Memory B cell (primary cell): ENCODE measurements at places on chromosomes 5 and 9.
A peak's percentile ranks its signal among the peaks of the same experiment; 100 is the strongest.

DNA sequence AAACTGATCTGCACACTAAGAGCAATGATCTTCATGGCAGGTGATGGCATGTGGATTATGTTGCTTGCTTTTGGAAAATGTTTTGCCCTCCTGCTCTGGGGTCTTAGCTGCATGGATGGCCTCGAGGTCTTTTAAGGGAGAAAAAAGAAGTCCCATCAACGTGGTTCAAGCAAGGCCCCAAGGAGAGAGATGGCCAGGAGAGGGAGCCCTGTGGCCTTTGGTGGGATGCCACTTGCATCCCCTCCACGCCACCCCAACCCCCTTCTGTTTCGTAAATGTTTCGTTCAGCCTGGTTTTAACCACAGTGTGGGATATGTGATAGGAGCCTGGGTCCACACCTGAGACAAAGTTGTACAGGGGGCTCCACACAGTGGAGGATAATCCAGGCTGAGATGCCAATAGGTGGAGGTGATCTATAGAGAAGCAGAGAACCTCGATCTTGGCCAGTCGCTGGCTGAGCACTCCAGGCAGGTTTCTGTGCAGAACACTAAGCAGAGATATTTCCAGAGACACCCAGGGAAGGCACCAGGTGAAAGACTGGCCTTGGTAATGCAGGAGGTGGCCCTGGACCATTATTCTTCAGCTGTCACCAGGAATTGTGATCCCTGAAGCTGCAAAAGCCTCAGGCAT, 25.8 kb upstream of the FRRS1L start:
- no peak for DNase-seq

- DNase-seq, result no peak
Measured at GRCh38 chr5:10527281-10527950, 36.5 kb upstream of the ANKRD33B start.

- DNase-seq, result no peak
Measured at GRCh38 chr9:21585756-21586752, 103.9 kb upstream of the IFNE start.

DNA sequence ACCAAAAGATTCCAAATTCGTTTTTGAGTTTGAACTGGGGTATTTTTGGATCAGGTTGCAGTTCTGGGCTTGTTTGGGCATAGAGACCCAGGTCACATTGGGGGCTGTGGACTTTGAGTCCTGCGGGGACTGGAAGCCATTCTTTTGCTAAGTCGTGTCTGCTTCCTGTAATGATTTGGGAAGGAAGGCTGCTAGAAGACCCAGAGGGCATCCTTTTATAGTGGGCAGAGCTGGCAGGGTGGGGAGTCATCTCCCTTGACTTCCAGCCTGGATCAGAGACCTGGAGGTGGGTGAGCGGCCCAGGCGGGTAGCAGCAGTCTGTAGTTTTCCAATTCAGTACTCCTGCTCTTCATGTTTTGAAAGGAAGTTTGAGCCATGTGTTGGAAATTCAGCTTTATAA, 11.3 kb downstream of the ZNF618 start:
- DNase-seq, result no peak

GRCh38 chr9:125963932-125964331, 216.8 kb downstream of the PBX3 start:
- DNase-seq, result no peak

DNA sequence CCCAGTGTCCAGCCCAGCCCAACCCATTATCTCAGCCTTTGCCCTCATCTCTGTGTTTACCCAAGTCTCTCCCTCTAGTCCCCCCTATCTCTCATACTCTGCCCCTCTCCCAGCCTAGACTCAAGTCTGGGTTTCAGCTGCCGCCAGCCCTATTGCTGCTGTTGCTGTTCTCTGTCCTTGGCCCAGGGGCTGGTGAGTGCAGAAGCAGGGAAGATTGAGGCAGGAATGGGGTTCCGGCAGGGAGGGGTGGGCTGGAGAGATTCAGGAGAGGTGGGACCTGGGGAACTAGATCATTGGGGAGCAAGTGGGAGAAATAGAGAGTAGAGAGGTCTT, 702 bp downstream of the TMEM8B start:
- no peak for DNase-seq

DNA sequence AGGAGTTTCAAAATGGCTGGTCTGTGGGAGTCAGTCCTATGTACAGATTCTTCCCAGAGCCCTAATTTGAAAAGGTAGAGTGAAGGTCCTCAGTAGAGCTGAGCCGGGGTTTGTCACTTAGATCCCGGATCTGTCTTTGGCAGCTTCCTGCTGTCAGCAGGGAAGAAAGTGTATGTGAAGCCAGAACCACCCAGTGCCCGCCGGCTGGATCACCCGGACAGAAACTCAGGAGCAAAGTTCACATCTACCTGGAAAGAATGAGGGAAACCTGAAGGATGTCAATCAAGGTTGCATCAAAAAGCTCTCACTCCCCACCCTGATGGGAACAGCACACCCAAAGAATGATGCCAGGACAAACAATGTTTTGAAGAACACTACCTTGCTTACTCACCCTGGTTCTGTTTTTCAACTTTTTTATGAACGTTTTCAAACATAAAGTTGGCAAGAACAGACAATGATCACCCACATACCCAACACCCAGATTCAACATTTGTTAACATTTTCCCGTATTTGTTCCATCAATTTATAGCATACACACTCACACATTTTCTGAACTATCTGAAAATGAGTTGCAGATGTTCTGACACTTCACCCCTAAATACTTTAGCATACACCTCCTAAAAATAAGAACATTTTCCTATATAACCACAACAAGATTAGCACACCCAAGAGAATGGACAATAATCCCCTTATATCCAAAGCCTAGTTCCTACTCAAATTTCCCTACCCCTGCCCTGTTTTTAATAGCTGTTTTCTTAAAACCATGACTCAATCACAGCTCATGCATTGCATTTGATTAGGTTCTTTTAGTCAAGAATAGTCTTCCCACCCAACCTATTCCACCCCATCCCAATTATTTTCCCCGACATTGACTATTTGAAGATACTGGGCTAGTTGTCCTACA, 133.9 kb downstream of the LHFPL2 start:
- DNase-seq, result no peak

- DNase-seq, result no peak
Measured at GRCh38 chr5:132322266-132322665, 28.1 kb downstream of the SLC22A4 start.

DNA sequence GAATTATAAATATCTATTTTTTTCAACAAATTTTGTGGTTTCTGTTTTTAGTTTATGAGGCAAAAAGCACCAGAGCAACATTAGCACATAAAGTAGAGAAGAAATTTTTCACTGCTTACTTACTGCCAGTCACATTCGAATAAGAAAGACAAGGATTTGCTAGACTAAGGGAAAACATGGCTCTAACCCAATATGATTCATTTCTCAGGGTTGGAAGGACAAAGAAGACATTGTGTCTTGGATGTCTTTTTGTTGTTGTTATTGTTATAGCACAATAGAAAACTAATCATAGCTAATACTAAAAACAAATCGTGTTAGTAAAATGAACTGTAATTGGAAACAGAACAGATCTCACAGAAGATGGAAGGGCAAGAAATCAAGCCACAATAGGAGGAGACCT, 90.9 kb upstream of the SLCO6A1 start:
- no peak for DNase-seq

- DNase-seq, result no peak
Measured at GRCh38 chr9:91102269-91102668, 259.4 kb downstream of the AUH start.

GRCh38 chr9:128002959-128003358, 22.2 kb upstream of the EEIG1 start:
- DNase-seq, result no peak

- DNase-seq, result no peak
Measured at GRCh38 chr5:15420201-15420600, 79.8 kb upstream of the FBXL7 start.

GRCh38 chr5:42483472-42484154, 60.4 kb downstream of the GHR start:
- DNase-seq, result no peak

DNA sequence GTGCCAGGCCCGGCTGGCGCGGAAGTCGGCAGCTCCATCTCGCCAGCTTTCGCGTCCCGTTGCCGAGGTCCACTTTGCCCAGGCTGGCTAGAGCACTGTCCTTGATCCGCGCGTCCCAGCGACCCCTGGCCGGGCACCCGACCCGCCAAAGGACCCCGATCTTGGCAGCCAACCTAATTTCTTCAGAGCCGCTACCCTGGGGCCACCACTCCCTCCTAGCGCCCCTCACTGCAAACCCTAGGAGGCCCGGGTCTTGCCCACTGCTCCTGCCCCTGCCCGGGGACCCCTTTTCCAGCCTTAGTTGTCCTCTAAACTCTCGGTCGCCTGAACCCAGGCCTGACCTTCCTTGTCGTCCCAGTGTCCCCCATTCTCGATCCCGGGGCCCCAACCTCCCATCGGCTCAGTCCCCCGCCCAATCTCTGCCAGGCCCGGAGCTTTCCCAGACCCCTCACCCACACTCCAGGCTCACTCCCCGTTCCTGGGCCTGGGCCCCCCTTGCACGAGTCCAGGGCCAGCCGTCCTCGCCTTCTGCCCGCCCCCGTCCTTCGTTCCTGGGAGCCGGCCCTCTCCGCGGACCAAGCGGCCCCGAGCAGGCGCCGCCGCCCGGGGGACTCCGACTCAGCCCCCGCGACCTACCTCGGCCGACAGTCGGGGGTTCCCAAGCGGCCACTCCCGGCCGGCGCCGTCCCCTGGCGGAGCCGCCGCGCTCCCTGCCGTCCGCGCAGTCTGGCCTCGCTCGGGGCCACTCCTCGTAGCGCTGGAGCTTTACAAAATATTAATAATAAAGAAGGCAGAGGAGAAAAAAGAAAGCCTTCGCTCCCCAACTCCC, 701 bp upstream of the LMX1B start:
- DNase-seq, result no peak

DNA sequence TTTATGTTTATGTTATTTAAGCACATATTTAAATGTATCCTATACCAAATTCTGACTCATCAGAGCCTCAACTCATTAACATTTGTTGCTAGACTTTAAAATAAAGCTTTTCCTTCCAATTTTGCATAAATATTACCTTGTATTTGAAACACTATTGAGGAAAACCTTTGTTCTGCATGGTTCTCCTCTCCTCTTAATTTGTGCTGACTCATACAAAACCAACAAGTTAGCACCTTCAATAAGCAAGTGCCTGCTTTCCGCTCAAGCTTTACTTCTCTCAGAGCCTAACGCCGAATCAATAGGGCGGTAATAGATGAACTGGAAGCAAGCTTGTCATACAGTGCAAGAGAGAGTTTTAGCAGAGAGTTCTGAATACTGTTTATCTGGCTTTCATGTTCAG, 7.9 kb downstream of the AMACR start:
- no peak for DNase-seq

DNA sequence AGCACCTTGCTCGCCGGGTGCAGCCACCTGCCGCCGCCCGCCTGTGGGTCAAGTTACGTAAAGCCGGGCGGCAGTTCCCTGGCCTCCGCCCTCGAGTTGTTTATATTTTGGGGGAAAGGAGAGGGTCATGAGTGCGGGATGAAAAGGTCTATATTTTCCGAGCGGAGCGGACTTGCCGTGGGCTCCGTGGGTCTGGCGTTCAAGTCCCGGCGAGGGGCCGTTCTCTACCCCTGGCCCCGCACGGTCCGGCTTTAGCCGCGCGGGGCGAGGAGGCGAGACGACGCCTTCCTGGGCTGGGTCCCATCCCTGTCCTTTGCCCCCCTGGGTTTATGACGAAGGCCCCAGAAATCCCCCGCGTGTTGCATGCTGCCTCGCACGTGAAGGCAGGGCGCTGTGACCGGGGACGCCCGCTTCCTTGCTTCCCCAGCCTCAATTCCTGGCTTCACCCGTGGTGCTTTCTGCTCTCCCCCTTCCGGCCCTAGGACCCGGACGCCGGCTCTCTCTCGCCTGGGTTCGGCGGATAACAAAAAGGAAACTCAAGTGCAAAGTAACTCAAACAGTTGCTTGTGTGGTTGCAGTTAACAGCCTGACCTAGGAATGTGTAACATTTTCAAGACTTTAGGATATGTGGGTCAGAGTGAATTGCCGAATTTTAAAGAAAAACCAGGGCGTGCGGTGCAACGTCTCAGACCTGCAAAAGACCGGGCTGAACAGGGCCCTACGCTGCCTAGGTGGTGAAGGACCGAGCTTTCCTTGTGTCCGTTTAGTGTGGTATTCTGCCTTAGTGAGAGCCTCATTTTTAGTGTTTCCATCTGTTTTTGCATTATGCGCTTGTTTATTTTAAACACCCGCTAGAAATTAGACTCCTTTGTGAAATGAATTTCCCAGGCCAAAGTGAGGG, 810 bp downstream of the VPS13A start:
- peak; percentile 51 for DNase-seq

DNA sequence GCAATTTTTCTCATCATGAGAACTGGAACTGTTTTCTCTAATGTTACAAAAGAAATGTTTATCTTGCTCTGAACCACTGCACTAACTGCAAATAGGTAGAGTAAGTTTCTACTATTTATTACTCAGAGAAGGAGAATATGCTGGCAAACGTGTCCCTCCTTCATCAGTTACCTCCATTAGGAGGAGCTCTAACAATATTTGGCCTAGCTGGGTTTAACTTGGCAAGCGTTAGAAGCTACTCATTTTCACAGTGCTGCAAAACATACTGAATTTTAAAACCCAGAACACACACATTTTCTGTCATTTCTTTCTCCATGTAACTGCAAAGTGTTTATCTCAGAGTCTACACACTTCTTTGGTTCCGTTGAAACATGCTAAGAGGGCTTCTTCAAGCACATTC, 101.0 kb upstream of the GABRG2 start:
- DNase-seq, result no peak

GRCh38 chr5:72892846-72893245, 63.0 kb upstream of the FCHO2 start:
- DNase-seq, result no peak

GRCh38 chr9:32524892-32525708, 896 bp downstream of the RIGI start:
- DNase-seq, result no peak

GRCh38 chr5:142521706-142522105, 164.2 kb downstream of the FGF1 start:
- no peak for DNase-seq

DNA sequence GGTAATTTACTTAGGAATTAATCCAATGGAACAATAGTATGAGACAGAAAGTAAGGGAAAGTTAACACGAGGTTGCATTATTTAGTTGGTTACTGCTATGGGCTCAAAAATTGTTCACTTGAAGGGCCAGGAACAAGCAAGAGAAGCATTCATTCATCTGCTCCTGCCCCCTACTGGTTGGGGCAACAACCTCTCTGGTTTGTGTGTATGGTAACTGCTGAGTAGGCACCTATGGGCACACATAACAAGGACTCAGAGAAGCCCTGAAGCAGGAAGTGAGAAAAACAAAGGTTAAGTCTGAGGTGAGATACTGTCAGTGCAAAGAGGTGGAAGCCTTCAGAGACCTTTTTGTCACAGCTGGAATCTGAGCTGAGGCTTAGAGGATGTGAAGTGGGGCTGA, 34.4 kb upstream of the RANBP6 start:
- DNase-seq, result no peak

DNA sequence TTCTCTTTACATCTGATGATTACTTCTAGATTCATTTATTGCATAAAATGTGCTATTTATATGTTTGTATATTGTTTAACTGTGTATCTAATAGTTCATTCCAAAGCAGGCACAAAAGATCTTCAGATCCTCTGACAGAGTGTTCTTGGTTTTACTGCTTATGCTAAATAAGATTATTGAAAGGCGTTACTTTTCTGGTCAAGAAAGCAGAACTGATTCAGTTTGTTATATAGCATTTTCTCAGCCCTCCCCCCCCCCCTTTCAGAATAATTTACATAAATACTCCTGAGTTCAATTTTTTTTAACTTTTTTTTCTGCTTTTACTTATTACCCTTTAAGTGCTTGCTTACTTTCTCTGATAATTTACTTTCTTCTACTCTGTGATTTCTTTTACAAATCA, 15.4 kb downstream of the CDC42SE2 start:
- DNase-seq, result peak; percentile 33
